ENCODE measurements at places on chromosomes 3 and 15.
A peak's percentile ranks its signal among the peaks of the same experiment; 100 is the strongest.

- DNase-seq = peak; percentile 87
These were observed 21.6 kb upstream of the PSTPIP1 start for GRCh38 chr15:76973362-76973743.

DNA sequence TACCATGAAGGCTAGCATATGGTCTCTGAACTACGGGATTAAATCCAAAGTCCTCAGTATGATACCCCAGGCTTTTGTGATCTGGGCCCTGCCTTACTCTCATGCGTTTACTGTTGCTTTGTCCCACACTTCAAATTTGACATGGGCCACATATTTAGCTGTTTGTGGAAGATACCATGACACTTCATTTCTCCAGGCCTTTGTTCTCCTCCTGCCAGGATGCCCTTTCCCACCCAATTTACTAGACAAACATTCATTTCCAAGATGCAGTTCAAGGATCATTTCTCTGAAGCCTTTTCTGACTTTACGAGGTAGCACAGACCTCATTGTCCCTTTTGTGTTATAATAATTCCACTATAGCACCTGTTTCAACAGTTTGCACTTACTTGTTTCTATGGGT lies 2.2 kb upstream of the OXSM start:
- DNase-seq = no peak

DNA sequence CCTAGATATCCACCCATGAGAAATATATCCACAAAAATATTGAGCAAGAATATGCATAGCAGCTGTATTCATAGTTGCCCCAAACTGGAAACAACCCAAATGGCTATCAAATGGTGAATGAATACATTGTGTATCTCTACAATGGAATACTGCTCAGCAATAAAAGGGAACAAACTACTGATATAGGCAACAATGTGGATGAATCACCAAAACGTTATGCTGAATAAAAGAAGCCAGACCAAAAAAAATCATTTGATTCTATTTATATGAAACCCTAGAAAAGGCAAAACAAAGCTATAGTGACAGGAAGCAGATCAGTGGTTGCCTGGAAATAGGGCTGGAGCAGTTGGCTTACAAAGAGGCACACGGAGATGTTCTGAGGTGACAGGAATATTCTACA lies 15.5 kb upstream of the CMTM7 start:
- DNase-seq = no peak

GRCh38 chr3:190485830-190486532 lies 27.9 kb upstream of the IL1RAP start:
- DNase-seq = no peak

- DNase-seq = no peak
These were observed 7.8 kb upstream of the VGLL4 start for GRCh38 chr3:11651477-11651876.

DNA sequence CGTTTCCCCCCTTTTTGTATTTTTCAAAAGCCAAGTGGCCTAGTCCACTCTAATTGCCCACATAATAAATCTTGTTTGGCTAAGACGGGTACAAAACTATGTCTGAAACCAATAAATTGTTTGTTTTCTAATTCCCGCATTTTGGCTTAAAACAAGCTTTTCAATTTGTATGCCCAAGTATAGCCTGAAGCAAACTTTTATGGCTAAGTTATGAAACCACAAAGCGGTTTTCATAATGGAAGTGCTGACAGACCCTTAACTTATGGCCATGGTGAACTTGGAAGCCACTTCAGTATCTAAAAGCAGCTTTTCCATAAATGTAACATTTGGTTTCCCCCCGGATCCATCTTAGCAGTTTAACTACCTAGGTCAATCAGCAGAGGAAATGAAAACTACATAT lies 29.9 kb upstream of the POLR2M start:
- no peak for DNase-seq

- peak; percentile 94 for DNase-seq
These were observed at the start of gene MESP2 for GRCh38 chr15:89776274-89777072. Gene MESP2 (plus strand): TSS chr15:89776332. CDS start chr15:89776358, 26 bp downstream.

- peak; percentile 82 for DNase-seq
These were observed 17.3 kb downstream of the IGF2BP2 start for GRCh38 chr3:185807445-185808068.

- peak; percentile 94 for DNase-seq
These were observed 32.4 kb upstream of the SACM1L start for GRCh38 chr3:45656575-45657363.
